Stimulated activated CD8-positive, alpha-beta memory T cell treated with anti-CD3 and anti-CD28 coated beads, Interleukin-7, amount 100 ng/mL, for 1 hour (primary cell): ENCODE measurements at places on chromosomes 1 and 21.

- no peak for DNase-seq
Measured at GRCh38 chr1:11855430-11855829, 3.3 kb downstream of the NPPB start.

GRCh38 chr21:31518580-31518979 lies 140.9 kb upstream of the SOD1 start:
- DNase-seq, result no peak

- DNase-seq, result no peak
Measured at GRCh38 chr1:151720554-151720953, 768 bp upstream of the RIIAD1 start.

DNA sequence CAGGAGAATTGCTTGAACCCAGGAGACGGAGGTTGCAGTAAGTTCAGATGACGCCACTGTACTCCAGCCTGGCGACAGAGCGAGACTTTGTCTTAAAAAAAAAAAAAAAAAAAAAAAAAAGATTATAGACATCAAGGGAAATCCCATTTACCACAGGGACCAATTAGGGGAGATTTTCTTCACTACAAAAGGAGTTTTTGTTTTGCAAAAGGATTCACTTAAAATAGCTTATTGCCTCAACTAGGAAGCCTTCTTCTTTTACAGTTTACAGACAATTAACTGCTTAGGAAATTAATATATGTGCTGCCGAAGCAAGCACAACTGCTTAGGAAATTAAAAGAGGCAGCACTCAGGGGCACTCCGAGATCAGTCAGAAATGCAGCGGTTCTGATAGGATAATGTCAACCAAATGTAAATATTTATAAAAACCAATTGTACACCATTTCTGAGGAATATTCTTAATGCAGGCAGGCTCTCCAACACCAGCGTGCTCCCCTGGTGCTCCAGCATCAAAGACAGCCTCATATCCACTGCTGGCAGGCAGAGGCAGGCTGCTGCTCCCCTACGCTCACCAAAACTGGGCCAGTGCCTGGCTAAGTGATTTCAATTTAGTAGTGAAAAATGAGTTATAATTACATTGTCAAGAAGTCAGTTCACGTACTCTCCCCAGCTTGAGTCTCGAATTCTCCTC lies 107.9 kb upstream of the RAB4A start:
- DNase-seq, result no peak

GRCh38 chr1:161001525-161001924 lies 19.4 kb downstream of the F11R start:
- DNase-seq, result no peak

DNA sequence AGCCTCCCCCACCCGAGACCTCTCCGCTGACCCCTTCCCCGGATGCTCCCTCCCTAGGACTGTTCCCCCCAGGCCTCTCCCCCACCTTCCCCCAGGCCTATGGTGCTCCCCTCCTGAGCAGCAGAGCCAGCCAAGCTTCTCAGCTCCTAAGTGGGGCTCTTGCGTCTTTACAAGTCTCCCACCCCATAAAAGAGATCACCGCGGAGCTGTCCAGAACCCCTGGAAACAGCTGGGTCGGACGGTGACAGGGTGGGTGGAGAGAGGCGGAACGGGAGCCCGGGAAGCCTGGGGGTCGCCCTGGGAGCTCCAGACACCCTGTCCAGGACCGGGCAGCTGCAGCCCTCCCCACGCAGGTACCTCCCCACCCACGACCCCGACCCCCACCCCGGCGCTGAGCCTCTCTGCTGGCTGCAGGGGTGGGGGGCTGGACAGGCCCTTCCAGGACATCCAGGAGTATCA lies 61.2 kb downstream of the WNT9A start:
- no peak for DNase-seq

- DNase-seq, result no peak
Measured at GRCh38 chr1:107940017-107940577, 24.9 kb downstream of the VAV3 start.

- DNase-seq, result no peak
Measured at GRCh38 chr1:157723157-157723556, 22.6 kb upstream of the FCRL3 start.

DNA sequence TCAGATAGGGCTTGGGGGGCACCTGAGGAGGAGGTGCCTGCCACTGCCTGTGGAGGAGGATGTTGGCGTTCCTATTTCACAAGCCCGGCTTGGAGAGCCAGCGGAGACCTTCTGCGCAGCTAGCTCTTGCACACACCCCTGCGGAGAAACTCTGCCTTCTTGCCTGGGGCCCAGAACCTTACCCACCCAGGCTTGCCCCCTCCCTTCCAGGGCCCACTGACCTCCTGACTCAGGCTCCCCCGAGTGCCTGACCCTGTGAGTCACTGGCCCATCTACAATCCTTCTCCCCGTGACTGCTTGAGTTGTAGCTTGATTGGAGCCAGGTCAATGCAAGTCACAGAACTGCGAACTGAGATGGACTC lies 3.4 kb downstream of the HES2 start:
- no peak for DNase-seq

GRCh38 chr1:162135271-162135775 lies 65.8 kb downstream of the NOS1AP start:
- DNase-seq, result no peak

DNA sequence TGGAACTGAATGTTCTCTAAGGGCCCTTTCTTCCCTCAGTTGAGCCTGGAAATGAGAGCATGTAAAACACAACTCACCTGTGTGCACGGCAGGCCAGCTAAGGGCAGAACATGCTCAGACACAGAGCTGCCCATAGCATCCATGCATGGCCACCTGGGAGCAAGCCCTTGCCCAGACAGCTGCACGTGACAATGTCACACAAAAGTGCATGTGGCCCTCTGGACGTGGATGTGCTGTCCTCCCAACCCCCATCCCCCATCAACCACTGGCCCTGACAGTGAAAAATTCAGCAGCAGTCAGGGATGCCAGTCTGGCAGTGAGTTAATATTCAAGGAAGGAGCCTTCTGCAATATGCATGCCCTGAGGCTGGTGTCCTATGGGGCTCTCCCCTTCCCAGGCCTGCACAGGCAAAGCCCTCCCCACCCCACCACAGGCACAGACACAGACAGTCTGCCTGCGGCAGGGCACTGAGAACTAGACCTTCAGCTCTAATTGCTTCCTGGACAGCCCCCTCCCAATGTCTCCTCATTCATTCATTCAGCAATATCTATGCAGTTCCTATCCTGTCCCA lies 14.6 kb upstream of the COL16A1 start:
- DNase-seq, result no peak

- DNase-seq, result no peak
Measured at GRCh38 chr1:154342132-154342531, 16.8 kb downstream of the ATP8B2 start.

DNA sequence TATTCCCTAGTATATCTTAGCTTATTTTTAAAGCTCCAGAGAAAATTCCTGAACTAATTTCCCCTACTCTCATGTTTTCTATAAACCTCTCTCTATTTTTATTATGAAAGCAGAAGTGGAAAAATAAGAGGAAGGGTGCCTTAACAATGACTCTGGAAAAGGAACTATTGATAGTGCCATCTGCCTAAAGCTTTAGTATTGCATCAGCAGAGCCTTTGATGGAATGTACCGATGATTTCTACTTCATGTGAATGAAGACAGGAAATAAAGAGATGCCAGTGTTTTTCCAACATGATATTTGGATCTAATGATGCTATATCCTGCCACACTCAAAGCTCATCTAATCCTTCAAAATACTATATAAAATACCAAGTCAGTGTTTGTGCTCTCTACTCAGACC lies 35.1 kb downstream of the TNFSF18 start:
- DNase-seq, result no peak

- no peak for DNase-seq
Measured at GRCh38 chr1:218024211-218024720, 260.8 kb upstream of the RRP15 start.

DNA sequence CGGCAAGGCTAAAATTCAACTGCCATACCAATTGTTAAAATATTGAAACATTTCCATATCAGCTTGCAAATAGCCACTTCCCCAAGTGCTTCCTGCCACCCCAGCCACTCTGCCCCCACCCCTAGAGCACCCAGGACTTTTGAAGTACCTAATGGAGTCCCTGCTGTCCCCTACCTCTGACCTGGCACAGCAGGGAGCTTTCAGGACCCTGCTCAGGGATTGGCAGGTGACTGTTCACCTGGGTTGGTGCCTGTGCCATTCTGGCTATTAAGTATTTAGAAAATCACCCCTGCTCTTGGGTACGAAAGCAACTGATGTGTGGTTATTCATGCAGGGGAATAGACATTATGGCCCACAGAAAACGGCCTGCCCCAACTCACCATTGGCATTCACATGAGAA lies 9.1 kb upstream of the HPCAL4 start:
- DNase-seq, result no peak

DNA sequence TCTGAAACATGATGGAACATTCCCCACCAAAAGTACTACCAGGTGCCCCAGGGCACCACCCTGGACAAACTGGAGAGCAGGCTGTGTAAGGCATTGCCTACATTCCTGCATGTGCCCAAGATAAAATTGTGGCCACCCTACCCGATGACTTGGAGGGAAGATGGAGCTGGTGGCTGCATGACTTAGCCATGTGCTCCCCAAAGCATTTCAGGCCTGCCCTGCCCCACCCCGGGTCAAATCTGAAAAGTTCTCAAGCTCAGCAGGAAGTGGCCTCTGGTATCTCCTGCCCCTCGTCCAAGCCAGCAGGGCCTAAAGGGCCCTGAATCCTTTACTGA lies 8.5 kb downstream of the CD2 start:
- no peak for DNase-seq

DNA sequence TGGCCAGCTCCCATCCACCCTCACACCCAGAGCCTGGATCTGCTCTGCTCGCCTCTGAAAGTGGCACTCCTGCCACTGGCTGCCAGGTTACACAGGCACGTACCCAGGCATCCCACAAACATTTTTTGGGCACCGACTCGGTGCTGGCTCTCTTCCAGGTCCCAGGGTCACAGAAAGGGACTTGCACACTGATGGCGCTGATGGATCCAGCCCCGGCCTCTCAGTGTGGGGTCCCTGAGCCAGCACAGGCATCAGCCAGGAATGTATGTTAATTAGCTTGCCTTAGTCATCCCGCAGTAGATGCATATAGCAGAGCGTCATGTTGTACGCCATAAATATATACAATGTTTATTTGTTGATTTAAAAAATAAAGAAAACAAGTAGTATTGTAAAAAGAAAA lies 537.2 kb downstream of the NPHP4 start:
- DNase-seq, result no peak

DNA sequence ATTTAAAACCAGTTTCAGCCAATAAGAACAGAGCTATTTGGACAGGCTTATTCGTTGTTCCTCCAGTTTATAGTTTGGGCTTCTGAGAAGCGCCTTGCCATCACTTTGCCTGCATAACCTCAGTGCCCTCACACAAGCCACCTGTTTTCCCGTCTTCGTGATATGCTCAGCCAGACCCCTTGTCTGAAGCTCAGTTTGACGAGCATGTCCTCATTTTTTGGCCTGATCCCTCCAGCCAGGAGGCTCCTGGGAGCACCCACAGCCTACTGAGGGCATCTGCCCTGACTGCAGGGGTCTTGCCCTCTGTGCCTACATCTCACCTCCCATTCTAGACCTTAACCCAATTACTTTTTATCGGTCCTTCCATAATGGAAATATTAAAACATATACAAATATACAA lies 95.3 kb downstream of the ADARB1 start:
- DNase-seq, result no peak

DNA sequence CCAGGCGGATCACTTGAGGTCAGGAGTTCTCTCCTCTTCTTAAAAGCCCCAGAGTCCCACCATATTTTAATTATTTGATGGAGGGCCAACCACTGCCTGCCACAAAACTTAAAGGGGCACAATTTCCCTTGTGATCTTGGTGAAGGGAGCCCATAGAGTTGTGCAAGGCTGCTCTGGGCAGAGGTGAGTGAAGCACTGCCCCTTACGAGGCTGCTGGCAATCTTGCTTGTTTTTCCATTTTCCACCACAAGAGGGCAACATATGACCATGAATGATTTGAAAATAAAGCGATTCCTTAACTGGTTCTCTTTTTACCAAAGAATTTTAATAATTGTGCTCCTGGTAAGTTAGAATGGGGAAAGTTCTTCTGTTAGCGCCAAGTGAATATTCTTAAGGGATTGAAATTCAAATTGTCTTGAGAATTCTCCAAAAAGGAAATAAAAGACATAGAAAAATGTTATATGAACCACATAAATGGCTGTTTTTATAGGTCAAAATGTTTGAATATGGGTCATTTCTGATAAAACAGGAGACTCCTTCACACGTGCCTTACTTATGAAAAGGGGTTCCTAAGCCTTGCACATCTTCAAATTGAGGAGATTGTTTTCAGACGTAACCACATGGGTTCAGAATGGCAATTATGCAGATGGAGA lies 22.7 kb downstream of the PGM1 start:
- peak; percentile 36 for DNase-seq

GRCh38 chr1:171801487-171801891 lies 20.0 kb downstream of the METTL13 start:
- no peak for DNase-seq

DNA sequence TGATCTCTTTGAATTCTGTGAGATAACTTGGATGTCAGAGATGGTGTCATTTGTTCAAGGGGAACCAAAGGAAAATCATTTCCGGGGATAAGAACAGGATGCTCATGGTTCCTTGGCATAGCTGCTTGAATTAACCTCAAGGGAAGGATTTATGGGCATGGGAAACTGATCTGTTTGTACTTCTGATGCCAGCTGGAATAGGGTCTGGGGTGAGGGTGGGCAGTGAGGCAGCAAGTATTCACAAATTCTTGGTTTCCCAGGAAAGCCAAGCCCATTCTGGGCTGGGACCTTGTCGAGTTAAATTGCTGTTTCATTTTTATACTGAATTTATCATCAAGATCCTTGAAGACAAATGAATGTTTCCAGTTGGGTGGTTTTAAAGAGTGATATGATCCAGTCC lies 14.1 kb downstream of the INTS3 start:
- DNase-seq, result no peak

GRCh38 chr1:39901714-39902459 lies at the start of gene MYCL:
Gene MYCL, minus strand, starts transcription at chr1:39901917. Its CDS starts 483 bp downstream, at chr1:39901434.
- peak; percentile 24 for DNase-seq

- DNase-seq, result no peak
Measured at GRCh38 chr21:20728691-20729090, 269.5 kb upstream of the NCAM2 start.

- no peak for DNase-seq
Measured at GRCh38 chr1:112540226-112540794, 31.5 kb downstream of the WNT2B start.

GRCh38 chr1:35588197-35588910 lies 15.2 kb downstream of the TFAP2E start:
- DNase-seq, result no peak

DNA sequence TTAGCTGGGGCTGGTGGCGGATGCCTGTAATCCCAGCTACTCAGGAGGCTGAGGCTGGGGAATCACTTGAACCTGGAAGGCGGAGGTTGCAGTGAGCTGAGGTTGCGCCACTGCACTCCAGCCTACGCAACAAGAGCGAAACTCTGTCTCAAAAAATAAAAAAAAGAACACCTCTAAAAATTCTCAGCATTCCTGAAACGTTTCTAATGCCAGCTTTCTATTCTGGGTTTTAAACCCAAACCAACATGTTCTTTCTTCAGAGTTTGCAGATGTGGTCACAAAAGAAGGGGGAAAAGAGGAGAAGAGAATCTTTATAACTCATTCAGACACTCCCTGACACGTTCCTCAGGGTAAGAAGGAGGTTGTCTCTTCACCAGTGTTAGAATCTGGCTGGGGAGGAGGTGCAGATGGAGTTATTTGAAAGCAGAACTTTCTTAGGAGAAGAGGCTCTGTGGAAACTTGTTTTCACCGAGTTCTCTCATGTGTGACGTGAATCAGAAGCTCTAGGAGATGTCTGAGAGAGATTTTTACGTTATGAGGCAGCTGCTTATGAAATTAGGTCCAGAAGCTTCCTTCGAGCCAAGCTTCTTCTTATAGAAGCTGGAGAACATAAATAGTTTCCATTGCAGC lies 17.8 kb upstream of the CNR2 start:
- DNase-seq, result no peak
